ENCODE measurements at places on chromosomes 1 and 21.

- no peak for DNase-seq
These were observed 46.5 kb downstream of the PKP1 start for GRCh38 chr1:201329801-201330200.

DNA sequence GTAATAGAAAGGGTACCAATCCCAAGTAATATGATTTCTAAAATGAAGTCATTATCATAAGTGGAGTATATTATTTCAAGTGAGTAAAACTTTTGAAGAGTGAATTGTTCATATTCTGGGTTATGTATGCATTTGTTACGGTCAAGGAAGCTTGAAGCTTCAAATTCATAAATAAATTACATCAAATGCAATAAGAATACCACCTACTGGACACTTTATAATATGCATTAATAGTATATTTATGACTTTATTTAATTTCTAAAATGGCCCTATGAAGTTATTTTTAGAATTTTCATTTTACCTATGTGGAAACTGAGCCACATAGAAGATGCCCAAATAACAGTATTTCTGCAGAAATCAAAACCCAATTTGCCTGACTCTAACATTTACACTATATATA lies 260.6 kb downstream of the SMYD3 start:
- DNase-seq: no peak

- DNase-seq: peak; percentile 72
These were observed at the start of gene S1PR1 for GRCh38 chr1:101236516-101237228. Gene S1PR1, plus strand, starts transcription at chr1:101237019. Its CDS starts 1,966 bp downstream, at chr1:101238985.

DNA sequence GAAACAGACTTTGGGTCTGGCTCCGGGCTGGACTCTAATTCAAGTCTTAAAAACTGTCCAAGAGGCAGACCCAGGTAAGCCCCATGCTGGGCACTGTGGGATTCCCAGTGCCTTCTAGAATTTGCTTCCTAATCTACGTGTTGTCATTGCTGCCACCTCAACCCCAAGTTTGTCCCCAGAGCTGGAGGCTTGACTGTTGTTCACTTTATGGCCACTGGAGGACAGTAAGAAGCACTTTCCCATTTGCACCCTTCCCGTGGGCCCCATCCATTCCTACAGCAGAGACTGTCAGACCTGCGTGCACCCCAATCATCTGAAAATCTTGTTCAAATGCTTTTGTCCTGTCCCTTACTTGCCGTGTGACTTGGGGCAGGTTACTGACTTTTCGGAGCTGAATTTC lies 29.4 kb upstream of the VASH2 start:
- no peak for DNase-seq

- no peak for DNase-seq
These were observed 12.2 kb downstream of the UTP25 start for GRCh38 chr1:209839875-209840546.

- DNase-seq: no peak
These were observed 4.1 kb upstream of the TOE1 start for GRCh38 chr1:45335855-45336324.

DNA sequence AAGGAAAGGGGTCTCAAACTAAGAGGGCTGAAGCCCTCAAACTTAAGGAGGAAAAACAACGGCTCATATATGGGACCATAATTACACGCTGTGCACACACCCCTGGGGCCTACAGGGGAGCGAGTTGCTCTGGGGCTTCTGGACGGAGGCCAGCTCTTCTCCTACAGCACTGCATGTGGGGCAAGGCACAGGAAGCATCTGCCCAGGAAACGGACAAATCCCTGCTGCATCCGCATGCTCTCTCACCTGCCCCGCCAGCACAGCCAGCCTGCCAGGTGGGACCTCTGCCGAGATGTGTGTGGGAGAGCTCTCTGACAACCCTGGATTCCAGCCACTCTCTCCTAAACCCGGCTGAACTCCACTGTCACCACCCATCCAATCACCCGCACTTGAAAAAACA lies 54.1 kb downstream of the MRPL37 start:
- DNase-seq: no peak

DNA sequence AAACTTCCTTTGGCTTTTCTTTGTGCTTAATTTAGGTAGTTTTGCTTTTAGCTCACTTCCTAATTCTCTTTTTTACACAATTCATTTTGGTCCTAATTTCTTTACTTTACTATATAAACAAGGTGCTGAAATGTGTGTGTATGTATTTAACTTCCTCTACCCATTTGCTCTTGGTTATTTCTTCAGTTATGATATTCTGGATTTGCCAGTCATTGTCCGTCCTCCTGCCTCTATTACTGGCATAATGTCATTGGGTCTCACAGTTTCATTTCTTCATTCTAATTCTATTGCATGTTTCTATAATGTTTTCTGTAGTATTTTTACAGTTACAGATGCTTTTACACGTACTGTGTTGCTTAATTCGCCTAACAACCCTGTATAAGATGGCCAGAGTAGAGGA lies 96.2 kb downstream of the ZMYM4 start:
- DNase-seq: no peak

DNA sequence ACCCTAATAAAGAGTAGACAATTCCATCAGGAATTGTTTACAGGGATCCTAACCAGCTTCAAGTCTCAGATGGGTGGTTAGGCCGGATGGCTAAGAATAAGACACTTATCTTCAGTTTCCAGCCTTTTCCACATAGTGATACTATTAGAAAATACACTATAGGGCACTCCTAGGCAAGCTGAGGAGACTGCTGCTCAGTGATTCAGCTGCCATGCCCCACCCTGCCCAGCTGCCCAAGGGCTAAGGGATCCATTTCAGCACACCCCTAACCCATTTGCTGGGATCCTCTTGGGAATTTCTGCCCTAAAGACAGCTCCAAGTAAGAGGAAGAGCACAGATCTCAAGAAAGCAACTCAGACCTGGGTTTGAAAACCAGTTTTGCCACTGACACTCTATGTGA lies 31.9 kb downstream of the PLPP3 start:
- no peak for DNase-seq

DNA sequence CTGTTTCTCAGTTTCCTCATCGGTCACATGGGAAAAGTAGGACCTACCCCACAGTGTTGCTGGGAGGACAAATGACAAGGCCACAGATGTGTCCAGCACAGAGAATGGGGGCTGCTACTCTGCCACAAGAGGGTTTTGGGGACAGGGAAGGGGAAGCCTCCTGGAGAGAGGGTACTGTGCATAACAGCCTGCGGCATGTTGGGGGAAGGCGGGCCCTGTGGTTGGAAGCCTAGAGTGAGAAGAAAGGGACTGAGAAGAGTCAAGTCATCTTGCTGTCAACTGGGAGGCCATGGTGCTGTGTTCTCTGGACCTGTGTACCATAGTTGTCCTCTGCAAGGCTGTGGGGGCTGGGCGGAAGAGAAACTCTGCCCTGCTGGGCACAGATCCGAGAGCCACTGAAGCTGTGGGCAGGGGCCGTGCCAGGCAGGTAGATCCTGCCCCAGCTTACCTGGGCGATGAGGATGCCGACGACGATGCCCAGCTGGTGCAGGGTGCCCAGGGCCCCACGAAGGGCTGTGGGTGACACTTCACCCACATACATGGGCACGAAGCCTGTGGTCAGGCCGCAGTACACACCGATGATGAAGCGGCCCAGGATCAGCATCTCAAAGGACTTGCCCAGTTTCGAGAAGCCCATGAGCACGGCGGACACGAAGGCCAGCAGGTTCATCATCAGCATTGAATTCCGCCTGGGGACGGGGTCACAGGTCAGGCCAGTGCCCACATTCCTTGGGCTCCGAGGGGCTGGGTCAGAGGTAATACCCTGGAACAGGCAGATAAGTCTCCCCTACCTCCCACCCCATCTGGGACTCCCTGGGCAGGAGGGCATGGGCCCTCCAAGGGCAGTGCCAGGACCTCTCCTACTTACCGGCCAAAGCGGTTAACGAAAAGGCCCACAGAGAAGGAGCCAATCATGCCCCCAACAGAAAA lies 28.2 kb downstream of the SLC2A1 start:
- no peak for DNase-seq

Data from activated naive CD4-positive, alpha-beta T cell (primary cell).